ENCODE measurements at places on chromosomes 16 and 17.

DNA sequence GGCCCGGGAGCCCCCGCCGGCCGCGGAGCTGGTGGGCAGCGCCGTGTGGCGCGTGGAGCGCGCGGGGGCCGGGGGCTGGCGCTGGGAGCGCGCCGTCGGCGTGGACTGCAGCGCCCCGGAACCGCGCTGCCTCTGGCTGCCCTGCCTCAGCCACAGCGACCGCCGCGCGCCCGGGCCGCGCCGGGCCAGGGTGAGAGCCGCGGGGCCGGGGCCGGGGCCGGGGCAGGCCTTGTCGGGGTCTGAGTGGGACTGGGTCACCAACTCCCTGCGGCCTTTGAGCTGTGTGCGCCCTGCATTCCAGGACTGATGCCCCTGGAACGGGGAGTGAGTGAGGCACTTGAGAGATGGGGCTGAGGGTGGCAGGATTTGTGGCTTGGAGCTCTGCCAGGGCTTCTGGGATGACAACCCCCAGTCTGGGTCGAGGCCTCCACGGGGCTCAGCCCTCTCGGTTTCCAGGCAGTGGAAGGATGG, 25.7 kb downstream of the ARHGAP23 start:
- DNase-seq = no peak

GRCh38 chr16:61969077-61969382, 67.2 kb downstream of the CDH8 start:
- no peak for DNase-seq

DNA sequence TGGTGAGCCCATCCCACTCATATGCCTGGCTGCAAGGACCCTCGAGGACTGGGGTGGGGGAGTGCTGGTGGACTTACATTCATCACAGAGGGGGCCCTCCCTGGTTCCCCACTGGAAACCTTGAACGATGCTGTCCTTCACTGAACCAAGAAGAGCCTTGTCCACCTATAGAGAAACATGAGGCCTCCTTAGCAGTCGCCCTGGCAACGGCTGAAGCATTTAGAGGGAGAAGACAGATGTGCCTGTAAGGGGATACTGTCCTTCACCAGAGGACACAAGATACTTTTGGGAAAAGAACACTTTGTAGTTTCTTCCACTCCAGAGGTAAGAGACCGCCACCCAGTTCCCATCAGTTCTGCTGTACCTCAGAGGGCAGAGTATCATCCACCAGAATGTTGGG, 6.5 kb downstream of the HIGD1B start:
- DNase-seq = no peak

- DNase-seq = no peak
Measured at GRCh38 chr17:13833921-13834320, 232.2 kb upstream of the HS3ST3A1 start.

- DNase-seq = no peak
Measured at GRCh38 chr17:18928628-18929125, 23.3 kb upstream of the SLC5A10 start.

GRCh38 chr17:2207815-2208515, 95.6 kb downstream of the SMG6 start:
- DNase-seq = no peak

- DNase-seq = no peak
Measured at GRCh38 chr16:82439678-82440293, 187.0 kb upstream of the CDH13 start.

Measured in CD8-positive, alpha-beta memory T cell (primary cell).